Osteoblast (primary cell): ENCODE measurements at places on chromosomes 7 and 10. TPM values are rescaled to one million over a fixed set of nuclear protein-coding genes. Genes with fewer than 3 reads are reported as not detected.

The DDC gene
- total RNA-seq: not detected in 2 replicates

The ACTA2 gene
- total RNA-seq: 501 and 855 TPM in 2 replicates

The GPR26 gene
- total RNA-seq: not detected in 2 replicates

The CTTNBP2 gene
- 1.1 and 2.9 TPM in 2 replicates for total RNA-seq

The VWDE gene
- total RNA-seq: under 0.01 TPM in 1 of 2 replicates, not detected in the other

The FRG2B gene
- not detected in 2 replicates for total RNA-seq

The PRLHR gene
- not detected in 2 replicates for total RNA-seq

The NRG3 gene
- not detected in 2 replicates for total RNA-seq

The IFIT1B gene
- not detected in 2 replicates for total RNA-seq

The GCK gene
- total RNA-seq: not detected in 2 replicates

The TLL2 gene
- under 0.01 and 0.36 TPM in 2 replicates for total RNA-seq
